Activated CD4-positive, CD25-positive, alpha-beta regulatory T cell treated with anti-CD3 and anti-CD28 coated beads, Interleukin-2, amount 50 U/mL, for 72 hours (primary cell): ENCODE measurements at places on chromosomes 13 and 19.

GRCh38 chr19:55086730-55087541, 11.3 kb downstream of the EPS8L1 start:
- DNase-seq: peak; percentile 57

- no peak for DNase-seq
These were observed 4.7 kb downstream of the DDA1 start for GRCh38 chr19:17314007-17314593.

DNA sequence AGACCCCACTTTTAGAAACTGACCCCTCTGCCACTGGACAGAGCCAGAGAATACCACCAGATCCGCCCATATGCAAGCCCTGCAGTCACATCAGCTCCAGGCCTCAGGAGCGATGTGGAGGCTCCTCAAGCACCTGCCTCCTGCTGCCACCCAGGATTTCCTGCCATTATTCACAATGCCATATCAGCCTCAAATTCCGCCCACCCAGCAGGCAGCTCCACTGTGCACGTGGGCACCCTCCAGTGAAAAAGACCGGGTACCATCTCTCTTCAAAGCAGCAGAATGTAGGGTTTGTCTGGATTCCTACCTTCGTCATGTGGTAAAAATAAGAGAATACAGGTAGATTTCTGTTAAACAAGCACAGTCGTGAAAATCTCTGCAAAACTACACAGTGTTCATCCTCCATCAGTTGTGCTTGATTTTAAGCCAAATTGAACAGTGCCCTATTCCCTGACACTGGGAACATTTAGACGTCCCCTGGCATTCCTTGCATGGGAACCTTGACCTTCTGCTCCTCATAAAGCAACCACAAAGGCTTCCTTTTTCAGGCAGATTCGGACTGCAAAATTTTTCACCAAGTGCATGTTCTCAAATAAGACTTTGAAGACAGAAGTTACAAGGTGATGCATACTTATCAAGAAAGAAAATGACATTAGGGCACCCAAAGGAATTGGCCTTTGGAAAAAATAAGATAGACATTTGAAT, 56.4 kb downstream of the FAM124A start:
- DNase-seq: no peak

DNA sequence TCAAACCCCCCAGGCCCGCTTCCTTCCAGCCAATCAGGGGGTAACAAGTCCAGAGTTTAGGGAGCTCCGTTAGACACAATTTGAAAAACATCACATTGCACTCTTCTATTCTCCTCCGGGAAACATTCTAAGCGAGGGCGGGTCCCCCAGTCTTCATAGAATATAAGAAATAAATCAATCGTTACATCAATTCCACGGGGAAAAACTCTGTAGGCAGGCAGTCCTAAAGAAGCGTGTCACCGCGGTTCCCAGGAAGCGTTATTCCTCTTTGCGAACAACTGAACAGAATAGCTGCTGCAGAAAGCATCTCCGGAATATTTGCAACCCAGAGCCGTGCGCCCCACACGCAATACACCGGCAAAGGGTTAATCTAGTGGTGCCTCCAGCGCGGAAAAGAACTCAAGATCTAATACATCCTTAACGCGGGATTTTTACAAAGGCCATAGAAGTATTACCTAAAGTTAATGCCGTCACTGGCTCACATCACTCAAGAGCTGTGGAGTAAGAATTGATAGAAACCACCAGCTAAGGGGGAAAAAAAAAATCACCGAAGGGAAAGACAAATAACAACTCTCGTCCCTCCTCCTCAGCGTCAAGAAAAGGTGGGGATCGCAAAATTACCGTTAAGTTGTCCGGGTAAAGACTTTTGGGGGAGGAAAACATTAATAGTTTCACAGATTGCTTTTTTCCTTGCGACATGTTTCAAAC, 65.1 kb downstream of the KCNRG start:
- DNase-seq: no peak

DNA sequence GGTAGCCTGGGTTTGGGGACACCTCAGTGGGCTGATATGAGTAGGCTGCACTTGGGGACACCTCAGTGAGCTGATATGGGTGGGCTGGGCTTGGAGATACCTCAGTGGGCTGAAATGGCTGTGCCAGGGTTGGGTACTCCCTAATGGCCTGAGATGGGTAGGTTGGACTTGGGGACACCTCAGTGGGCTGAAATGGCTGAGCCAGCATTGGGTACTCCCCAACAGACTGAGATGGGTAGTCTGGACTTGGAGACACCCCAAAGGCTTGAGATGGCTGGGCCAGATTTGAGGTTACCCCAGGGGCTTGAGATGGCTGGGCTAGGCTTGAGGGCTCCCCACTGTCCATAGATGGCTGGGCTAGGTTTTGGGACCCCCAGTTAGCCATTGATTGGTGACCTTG, 12.1 kb downstream of the IQCN start:
- no peak for DNase-seq
